ENCODE measurements at places on chromosomes 3 and 15.

GRCh38 chr3:13174803-13175135, 101.5 kb upstream of the IQSEC1 start:
- DNase-seq = no peak

GRCh38 chr3:50950591-50950990, 275.9 kb downstream of the DOCK3 start:
- DNase-seq = no peak

DNA sequence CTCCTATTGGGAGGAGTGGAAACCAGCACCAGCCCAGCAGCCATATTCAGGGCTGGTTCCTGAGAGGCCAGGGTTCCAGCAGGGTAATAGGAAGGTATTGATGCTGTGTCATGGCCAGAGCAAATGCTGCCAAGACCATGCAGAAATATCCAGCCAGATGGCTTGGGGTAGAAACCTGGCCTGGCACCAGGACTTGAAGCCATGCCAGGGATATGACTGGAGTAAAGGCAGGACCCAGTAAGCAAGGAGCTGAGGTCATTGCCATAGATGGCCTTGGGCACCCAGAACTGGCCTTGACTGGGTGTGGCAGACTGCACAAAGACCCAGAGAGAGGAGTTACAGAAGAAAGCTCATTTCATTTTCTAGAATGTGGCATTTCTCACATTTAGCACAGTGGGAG, 257.6 kb upstream of the GOLGA6L4 start:
- no peak for DNase-seq

DNA sequence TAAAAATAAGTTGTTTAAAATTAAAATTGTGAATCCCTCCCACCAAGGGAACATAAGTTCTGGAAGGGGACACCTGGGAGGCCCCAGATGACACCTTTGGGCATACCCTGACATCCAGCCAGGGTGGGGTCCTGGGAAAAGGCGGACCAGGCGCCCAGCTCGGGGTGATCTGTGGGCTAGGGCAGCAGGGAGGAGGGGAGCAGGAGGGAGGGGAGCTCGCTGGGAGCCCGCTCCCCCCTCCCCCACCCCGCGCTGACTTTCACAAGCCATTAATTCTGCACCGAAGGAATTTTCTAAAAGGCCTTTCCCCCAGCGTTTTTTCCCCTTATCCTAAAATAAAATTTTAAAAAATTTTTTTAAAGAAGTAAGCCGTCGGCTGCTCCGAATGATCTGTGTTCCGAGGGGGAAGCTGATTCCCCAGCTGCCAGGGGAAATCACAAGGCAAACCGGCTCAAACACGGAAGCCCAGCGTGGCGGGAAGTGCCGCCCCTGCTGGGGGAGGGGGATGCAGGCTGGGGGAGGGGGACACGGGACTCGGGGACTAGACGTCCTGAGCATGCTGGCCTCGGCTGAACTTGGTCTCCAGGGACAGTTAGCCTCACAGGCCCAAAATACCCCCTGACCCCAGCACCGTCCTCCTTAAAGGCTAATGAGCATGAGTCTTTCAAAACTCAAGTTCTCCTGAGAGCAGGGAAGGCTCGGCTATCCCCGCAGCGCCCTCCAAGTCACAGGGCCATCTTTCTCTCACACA, 13.9 kb downstream of the PLXND1 start:
- peak; percentile 86 for DNase-seq

DNA sequence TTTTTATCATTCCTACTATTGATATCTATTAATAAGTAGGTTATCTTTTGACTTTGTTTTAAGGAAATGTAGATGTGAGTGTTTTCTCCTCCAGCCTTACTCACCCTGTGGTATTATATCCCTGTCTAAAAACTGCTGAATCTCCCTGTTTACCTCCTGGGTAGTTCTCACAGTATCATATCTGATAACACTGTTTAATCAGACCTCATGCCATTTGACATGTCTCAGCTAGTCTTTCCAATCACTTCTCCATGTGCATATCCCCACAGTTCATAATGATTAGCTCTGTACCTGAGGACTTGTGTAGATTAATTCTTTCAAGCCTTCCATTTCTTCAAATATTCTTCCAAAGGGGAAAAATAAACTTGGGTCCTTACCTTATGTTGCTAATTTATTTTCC, 30.7 kb downstream of the DUOX2 start:
- no peak for DNase-seq

DNA sequence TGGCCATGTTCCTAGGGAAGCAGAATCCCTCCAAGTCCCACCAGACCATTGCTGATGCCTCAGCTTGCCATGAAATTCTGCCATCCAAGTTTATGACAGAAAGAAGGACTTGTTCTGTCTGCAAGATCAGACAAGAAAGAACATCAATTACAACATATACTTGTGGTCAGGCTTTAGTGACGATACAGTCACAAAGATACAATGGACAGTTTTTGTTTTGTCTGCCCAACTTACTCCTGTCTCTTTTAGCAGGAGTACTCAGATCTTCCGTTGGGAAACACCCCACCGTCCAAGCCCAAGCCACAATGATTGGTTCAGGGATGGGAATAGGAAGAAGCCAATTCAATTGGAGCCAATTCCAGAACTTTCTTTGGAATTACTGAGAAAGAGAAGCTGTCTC, 15.7 kb downstream of the KLHL6 start:
- no peak for DNase-seq

- no peak for DNase-seq
Observed at GRCh38 chr3:16338999-16339398, 74.0 kb downstream of the OXNAD1 start.

DNA sequence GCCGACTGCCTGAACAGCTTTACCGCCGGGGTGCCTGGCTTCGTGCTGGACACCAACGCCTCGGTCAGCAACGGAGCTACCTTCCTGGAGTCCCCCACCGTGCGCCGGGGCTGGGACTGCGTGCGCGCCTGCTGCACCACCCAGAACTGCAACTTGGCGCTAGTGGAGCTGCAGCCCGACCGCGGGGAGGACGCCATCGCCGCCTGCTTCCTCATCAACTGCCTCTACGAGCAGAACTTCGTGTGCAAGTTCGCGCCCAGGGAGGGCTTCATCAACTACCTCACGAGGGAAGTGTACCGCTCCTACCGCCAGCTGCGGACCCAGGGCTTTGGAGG, 815 bp downstream of the SPINT1 start:
- peak; percentile 44 for DNase-seq

DNA sequence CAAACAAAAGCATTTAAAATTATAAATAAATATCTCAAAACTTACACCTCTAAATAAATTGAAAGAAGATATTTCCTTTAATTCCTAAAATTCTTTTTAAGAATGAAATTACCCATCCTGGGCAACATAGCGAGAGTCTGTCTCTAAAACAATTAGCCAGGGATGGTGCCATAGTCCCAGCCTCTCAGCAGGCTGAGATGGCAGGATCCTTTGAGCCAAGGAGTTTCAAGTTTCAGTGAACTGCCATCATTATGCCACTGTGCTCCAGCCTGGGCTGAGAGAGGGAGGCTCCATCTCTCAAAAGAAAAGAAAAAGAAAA, 25.4 kb downstream of the AADAC start:
- no peak for DNase-seq

GRCh38 chr15:58551764-58552504, 120.1 kb downstream of the LIPC start:
- DNase-seq = peak; percentile 37

DNA sequence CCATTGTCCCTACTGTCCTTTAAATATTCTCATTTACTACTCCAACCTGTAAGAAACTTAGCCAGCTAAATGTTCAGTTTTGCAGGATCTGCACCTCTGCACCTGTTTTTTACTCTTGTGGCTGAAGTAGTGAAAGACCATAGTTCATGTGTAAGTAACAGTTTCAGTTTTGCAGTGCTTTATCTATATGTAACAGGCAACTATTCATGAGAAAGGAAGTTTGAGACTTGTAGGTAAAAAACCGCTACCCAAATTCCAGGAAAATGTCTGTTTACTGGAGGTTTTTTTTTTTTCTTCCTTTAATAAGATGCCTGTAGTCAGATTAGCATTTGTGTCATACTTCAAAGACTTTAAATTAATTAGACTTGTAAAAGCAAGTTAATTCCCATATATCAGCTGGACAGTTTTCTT, 25.4 kb upstream of the MBNL1 start:
- DNase-seq = no peak

DNA sequence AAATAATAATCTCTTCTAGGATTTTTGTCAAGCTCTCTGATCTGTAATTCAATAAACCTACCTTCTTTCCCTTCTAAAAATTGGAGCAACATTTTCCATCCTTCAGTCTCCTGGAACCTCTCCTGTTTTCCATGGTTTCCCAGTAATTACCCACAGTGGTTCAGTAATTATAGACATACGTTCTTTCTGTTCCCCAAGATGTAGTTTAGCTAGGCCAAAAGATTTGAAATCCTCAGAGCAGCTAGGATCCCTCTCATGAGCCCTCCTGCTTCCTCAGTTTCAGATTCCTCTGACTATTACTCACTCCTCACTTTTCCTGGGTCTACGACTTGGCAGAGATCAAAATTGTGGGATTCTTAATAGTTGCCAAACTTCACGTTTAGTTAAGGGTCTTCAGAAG, 76.9 kb upstream of the IGSF10 start:
- no peak for DNase-seq

GRCh38 chr3:112498914-112499711, at the start of gene BTLA:
BTLA (minus strand) TSS chr3:112499472; CDS start chr3:112499358, 114 bp downstream.
- no peak for DNase-seq

DNA sequence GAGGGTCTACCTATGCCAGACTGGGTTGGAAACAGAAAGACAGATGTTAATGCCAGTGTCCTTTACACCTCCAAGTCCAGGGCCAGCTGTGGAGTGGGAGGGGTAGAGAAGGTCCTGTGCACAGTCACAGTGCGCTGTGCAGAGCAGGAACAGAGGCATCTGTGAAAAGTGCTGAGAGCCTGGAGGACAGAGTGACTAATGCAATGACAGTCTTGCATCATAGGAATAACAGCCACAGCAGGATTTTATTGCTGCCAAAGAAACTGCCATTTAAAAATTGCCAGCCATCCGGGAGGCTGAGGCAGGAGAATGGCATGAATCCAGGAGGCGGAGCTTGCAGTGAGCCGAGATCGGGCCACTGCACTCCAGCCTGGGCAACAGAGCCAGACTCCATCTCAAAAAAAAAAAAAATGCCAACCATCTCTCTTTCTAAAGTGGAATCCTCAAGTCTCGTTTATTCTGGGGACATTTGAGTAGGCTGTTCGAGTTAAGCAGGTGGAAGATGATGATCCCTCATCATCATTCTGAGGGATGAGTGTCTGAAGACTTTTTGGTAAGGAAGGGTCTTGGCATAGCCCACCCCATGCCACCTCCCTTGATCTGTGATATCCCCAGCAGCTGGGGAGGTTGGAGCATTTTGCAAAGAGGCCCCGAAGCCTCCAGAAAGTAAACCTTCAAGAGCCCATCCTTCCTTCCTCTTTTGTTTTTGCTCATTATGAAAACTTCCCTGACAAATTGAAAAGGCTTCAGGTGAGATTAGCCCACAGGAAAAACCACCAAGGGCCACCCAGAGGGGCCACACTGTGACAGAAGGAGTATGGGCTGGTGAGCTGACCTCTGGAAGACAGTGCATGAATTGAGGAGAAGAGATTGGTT, 7.7 kb downstream of the CCR2 start:
- peak; percentile 40 for DNase-seq

- no peak for DNase-seq
Observed at GRCh38 chr3:153410517-153410916, 248.5 kb downstream of the RAP2B start.

DNA sequence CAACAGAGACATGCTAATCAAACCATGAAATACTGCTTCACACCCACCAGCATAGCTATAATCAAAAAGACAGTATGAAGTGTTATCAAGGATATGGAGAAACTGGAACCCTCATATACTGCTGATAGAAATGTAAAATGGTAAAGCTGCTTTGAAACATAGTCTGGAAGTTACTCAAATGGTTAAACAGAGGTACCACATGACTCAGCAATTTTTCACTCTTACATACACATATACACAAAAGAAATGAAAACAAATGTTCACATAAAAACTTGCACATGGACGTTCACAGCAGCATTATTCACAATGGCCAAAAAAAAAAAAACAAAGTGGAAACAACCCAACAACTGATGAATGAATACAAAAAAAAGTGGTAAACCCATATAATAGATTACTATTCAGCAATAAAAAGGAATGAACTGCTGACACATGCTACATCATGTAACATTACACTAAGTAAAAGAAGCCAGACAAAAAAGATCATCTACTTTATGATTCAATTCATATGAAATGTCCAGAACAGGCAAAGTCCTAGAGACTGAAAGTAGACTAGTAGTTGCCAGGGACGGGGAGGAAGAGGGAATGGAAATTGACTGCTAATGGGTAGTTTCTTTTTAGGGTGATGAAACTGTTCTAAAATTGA, 23.2 kb downstream of the ZNF148 start:
- DNase-seq = no peak

DNA sequence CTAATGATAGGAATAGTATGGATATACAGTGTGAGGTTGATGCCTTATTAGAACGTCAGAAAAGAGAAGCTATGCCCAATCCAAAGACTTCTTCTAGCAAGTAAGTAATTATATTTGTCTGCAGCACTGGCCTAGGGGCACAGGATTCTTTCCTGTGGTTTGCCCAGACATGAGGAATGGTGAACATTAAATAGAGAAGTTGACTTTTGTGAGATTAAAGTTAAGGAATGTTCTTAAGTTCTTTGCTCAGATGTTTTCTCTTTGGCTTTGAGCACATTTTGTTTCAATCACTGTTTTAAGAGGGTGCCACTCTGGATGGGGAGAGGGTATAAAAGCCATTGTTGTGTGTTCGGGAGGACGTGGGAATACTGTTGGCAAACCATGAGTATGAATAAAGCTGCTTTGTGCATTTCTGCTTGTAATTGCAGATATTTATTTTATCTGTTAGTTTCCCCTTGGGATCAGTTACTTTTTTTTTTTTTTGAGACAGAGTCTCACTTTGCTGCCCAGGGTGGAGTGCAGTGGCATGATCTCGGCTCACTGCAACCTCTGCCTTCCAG, 8.3 kb downstream of the KIF23 start:
- no peak for DNase-seq

DNA sequence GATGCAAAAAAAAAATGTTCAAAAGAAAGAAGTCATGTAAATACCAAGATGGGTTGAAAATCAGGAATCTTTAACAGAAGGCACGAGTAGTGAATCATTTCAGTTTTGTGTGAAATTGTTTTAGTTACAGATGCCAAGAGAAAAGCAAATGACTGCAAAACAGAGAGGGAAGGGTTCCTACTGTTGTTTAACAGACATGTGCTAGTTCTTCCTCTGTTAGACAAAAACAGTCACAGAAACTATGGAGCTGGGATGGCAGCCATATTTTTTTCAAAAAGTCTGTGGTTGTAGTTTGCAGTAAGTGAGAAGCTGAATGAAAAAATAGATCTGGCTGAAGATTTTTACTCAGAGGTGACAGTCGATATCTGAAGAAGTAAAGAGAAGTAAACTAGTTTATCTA, 511.9 kb downstream of the ZIC1 start:
- DNase-seq = no peak

GRCh38 chr3:74862476-74862875, 248.0 kb upstream of the CNTN3 start:
- DNase-seq = no peak

GRCh38 chr15:85499371-85499887, 119.0 kb downstream of the AKAP13 start:
- no peak for DNase-seq
